ENCODE measurements at places on chromosomes 5 and 9.

DNA sequence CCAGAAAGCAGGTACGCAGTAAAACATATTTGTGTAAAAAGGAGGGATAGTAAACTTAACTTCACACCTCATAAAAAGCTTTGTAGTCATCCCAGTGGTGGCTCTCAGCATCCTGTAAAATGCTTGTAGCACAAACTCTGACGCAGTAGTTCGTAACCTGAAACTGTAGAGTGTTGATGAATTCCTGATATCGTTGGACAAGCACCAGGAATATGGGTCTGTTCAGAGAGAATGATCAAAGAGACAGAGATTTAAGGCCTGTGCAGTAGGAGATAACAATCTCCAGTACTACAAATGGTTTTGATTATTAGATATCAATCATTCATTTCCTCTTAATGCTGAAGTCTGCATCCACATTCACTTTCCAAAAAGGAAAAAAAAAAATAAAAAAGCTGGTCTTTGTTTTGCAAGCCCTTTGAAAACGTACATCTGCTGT lies 148.5 kb downstream of the KIAA0825 start:
- DNase-seq: no peak

DNA sequence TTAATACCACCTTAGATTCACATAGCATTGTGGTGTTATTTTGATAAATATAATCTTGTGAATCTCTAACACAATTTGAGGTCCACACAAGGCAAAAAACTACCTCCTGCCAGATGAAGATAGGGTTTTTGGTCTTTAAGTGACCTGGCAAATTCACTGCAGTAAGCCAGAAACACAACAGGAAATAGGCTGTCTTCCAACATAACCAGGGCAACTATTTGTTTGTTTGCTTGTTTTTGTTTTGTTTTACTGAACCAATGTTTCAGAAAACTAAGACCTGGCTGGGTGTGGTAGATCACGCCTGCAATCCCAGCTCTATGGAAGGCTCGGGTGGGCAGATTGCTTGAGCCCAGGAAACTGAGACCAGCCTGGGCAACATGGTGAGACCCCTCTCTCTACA lies 95.5 kb downstream of the USP20 start:
- no peak for DNase-seq

DNA sequence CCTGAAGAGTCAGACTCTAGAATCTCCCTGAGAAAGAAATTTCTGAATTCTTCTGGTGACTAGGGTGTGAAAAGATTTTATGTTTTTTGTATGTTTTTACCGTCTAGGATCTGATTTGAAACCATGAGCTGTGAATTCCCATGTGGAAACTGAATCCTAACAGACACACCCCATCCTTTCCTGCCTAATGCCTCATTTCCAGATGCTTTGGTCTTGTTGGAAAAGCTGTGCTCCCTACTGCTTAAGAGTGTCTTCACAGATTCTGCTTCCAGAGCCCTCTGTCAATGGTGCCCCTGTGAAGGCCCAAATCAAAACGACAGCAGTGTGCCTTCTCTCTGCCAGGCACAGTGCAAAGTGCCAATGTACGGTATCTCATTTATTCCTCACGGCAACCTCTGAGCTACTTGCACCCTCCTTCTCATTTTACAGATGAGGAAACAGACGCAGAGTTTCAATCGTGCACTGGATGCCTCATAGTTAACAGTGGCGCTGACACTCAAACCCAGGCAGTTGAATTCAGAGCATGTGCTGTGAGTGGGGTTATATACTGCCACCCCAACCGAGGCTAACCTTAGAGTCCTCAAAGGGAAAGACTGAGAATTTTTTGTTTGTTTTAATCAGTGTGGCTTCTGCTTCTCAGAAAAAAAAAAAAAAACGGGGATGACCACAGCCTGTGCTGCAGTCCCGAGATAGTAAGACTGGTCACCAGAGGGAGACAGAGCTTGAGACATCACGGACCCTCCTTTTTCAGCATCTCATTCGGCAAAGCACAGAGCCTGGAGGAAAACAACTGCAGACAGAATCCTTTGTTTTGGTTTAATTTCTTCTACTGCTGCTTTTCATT lies 188.4 kb downstream of the SNCAIP start:
- no peak for DNase-seq

- DNase-seq: no peak
Observed at GRCh38 chr5:27963050-27963783, 924.8 kb upstream of the CDH9 start.

DNA sequence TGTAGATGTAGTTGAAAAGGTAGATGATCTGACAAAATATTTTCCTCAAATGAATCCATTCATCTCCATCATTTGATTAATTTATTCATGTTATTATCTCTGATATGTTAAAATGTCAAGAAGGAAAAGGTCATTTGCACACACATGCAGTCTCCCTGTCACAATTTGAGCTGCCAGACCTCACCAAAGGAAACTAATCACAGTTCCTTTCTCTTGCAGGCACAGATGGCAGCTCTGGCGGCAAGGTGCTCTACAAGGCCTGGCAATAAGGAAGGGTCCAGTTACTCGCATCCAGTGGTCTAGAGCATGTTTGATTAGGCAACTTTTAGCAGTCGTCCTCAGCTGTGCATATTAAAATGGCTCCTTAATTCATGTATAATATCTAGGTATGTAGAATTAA lies 120.1 kb downstream of the FEM1C start:
- DNase-seq: no peak

GRCh38 chr5:171703146-171703545 lies 82.5 kb upstream of the SMIM23 start:
- DNase-seq: no peak

DNA sequence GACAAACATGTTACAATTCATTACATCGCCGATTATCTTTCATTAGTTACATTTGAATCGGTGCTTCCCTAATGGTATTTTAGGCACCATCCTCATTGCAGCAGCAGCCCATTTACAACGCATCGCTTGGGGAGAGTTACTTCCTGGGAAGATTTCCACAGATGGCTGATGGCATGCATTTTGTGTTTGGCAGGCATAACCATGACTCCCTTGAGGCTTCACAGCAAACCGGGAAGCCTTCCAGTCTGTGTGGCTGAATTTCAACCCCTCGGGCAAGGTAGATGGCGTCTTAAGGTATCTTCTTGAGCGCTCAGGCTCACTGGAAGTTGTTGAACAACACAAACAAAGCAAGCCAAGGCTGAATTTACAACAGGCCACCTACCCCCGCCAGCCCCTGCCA lies 1.6 kb upstream of the DNAH5 start:
- DNase-seq: no peak

- peak; percentile 1 for DNase-seq
Observed at GRCh38 chr9:131447148-131447547, 53.3 kb downstream of the PRRC2B start.

GRCh38 chr5:7412409-7412808 lies 16.5 kb downstream of the ADCY2 start:
- no peak for DNase-seq

DNA sequence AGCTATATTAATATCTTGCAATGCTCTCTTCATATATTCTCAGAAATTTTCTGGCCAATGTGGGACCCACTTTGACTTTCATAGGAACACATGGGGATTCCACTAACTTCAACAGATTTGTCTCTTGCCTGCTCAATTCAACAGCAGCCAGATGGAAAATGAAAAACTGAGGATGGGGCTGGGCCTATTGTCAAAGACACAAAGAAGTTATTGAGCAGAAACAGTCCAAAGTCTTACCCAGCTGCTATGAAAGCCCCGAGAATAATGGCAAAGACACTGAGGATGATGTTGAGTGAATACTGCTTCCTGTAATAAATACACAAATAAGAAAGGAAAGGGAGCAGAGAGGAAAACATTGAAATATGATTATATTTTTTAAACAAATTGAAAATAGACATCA lies 32.6 kb downstream of the SLC35D2 start:
- DNase-seq: no peak

DNA sequence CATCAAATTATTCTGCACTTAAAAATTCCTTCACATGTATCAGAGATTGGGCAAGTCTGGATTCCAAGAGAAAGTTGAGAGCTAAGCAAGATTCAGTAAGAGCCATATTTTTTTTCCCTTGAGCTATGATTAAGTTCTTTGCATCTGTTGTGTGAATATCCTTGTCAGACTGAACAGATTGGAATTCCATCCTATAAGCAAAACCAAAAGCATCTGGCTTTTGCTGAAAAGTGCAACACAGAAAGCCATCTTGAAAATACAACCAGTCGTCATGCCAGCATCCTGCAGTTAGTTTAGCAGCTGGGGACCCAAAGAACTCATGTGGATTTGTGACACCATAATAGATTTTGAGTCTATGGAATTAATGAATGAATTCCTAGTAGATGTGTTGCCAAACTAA lies 316.9 kb downstream of the MTRR start:
- no peak for DNase-seq

DNA sequence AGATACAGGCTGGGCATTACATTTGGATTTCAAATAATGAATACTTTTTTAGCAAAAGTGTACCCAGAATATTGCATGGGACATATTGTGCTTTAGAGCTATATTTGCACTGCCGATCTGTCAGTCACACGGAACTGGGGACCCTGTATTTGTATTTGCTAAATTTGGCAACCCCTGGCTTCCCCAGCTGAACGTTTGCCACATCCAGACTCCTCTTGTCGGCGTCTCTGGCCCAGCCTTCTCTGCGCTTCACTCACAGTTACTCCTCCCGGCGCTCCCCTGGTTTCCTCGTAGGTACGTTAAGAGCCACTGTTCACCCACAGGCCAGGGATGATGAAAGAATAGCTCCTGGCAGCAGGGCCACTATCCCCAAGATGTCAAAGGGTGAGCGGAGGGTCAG lies 58.7 kb downstream of the NSUN2 start:
- DNase-seq: no peak

DNA sequence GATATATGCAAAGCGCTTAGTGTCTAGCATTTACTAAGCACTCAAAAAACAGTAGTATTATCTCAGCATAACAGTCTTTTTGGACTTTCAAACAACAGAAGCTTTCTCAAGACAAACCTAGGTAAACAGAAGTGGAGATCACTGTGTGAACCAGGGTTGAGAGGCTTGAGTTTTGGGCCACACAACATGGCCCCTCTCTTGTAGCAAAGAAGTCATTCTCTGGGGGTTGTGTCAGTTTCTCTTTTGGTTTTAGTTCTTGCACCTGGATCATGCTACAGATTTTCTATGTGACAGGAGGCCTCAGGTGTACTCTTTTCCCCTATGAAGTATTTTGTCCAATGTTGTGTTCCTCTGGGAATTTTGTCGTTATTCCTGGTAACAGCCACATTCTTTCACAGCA lies 30.0 kb downstream of the INSYN2B start:
- no peak for DNase-seq

GRCh38 chr5:131538177-131538593 lies 96.8 kb downstream of the RAPGEF6 start:
- no peak for DNase-seq

- DNase-seq: no peak
Observed at GRCh38 chr9:127767410-127767809, 11.1 kb downstream of the SH2D3C start.

DNA sequence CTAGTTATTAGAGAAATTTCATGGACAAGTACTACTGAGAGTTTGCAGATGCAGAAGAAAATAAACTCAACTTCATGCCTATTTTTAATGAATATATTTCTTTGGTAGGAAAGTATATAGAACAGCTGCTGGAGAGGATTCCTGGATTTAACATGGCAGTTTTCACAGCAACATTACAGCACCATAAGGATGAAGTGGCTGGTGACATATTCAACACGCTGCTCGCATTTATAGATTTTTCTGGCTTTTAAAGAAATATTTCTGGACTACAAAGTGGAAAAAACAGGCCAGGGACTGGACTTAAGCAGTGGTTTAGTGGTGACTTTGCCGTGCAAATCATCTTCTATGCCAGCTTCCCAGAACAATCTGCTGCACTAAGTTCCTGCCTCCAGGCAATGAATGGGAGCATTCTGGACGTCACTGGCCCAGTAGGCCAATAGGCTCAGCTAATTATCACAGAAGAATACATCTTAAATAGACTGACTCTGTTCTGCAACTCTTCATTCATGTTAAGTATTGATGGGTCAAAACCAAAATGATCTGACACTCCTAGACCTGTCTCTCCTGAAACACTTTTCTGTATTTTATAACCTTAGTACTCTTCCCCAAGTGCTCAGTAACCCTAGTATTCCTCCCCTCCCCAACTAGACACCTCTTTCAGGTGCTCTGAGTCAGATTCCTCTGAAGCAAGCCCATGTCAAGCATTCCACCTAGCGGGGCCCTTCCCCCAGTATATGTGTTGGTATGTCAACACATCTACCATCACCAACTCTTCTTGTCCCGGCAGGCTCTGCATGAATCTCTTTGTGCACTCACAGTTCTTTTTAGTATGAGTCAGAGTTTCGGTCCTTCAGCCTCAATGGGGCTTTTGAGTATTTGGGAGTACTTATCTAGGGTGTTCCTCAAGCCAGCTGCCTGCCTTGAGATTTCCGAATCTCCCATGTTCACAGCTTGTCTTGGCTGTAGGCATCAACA lies 625.5 kb downstream of the CHSY3 start:
- no peak for DNase-seq

GRCh38 chr5:75614176-75614575 lies 2.9 kb downstream of the ANKDD1B start:
- DNase-seq: no peak

DNA sequence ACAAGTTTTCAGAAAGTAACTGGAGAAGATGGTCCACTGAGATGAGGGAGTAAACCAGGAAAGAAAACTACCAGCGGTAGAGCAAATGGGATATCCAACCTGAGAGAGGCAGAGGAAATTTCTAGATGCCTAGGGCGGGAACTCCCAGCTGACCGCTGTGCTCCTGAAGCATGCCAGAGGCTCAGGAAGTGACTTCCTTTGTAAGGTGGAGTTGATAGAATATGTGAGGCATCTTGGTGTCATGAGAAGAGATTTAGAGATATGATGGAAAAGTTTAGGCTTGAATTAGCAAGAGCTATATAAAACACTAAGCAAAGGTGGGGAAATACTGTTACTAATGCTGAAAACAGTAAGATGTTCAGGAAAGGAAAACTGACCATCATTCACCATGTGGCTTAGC lies 124.1 kb downstream of the C9orf152 start:
- no peak for DNase-seq

- DNase-seq: no peak
Observed at GRCh38 chr5:2748861-2749513, 2.5 kb downstream of the IRX2 start.
